ENCODE measurements at places on chromosomes 16 and 17.
A peak's percentile ranks its signal among the peaks of the same experiment; 100 is the strongest.

DNA sequence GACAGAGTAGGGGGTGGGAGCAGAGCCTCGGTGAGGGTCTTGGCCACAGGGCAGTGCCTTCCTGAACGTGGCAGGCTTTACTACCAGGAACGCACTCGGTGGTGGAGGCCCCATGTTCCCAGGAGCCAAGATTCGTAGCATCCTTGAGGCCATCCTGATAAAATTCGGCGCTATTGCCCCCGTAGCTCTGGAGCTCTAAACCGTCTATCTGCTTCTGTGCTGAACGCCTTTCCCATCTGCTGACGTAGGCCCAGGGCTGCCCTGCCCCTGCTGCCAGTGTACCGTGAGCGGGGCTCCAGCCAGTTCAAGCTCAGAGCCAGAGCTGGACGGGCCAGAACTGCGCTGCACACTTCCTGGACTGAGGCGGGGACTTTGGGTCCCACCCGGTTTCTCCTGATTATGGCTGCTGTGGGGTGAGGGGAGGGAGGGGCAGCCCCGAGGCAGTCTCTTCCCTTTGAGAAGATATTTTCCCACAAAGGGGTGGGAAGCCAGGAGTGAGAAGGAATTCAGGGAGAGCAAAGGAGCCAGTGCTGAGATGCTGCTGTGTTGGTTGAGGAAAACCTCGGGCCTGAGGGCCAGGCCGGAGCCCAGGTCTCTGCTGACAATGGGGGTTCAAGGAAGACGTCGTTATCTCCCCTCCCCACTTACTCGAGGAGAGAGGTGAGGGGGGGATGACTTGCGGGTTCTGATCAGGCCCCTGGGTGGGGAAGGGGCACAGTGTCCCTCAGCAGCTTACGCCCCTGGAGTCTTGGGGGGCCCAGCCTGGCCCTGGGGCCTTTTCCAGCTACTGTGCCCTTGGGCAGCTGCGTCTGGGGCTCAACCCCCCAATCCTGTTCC lies 29.4 kb downstream of the OR1D5 start:
- DNase-seq: no peak

- no peak for DNase-seq
Observed at GRCh38 chr17:50916708-50917417, 50.7 kb upstream of the TOB1 start.

- DNase-seq: peak; percentile 62
Observed at GRCh38 chr17:47204722-47205418, 4.3 kb upstream of the MYL4 start.

GRCh38 chr16:576823-577201 lies 7.0 kb downstream of the PIGQ start:
- no peak for DNase-seq

GRCh38 chr17:55219459-55219858 lies 45.3 kb upstream of the HLF start:
- DNase-seq: no peak

DNA sequence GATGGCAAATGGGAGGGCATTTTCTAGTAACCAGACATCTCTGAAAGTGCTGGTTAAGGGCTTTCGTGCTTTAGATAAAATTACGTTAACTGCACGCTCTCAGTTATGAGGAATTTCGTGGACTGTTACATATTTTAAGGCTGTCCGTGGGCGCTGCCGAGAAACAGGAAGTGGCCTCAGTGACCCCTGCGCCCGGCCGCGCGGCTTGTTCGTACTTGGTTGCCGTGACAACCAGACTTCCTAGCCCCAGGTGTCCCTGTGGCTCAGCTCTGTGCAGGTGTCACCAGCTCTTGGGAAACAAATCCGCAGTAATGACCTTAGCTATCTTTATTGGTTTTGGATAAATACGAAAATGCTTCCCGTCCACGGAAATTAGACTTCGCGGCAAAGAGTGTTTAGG lies 52.7 kb downstream of the LMF1 start:
- DNase-seq: no peak

DNA sequence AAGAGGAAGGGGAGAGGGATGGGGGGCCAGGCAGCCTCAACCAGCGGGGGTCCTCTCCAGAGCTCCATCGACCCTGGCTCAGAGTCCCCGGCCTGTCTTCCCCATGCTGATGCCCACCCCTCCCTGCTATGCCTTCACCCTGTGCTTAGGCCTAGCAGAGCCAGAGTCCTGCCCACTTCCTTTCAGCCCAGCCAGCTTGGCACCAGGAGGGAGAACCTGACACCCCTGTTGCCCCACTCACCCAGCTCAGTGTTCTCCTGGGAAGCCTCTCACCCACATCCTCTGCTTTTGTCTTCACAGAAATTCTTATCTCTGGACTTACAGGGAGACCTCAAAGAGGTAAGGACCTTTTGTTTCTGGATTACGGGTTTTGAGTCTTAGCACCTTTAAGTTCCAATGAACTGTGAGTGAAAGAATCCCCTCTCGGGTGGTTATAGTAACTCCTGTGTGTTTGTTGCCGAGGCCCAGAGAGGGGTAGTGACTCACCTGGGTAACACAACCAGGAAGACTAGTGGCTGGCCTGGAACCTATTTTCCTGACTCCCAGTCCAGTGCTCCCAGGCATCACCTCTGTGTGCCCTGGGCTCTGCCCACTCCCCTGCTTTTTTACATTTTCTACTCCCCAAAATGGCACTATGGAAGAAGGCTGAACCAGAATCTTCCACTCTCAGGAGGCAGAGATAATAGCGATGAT lies 53.3 kb downstream of the CES1 start:
- DNase-seq: no peak

- no peak for DNase-seq
Observed at GRCh38 chr17:50917418-50917743, 51.2 kb upstream of the TOB1 start.

- no peak for DNase-seq
Observed at GRCh38 chr17:73690676-73691075, 46.4 kb upstream of the SDK2 start.

- no peak for DNase-seq
Observed at GRCh38 chr16:50384500-50385135, 15.8 kb upstream of the BRD7 start.

GRCh38 chr16:20735490-20735889 lies 6.1 kb downstream of the THUMPD1 start:
- DNase-seq: peak; percentile 3

GRCh38 chr17:77706938-77707337 lies 251.6 kb upstream of the TNRC6C start:
- no peak for DNase-seq

DNA sequence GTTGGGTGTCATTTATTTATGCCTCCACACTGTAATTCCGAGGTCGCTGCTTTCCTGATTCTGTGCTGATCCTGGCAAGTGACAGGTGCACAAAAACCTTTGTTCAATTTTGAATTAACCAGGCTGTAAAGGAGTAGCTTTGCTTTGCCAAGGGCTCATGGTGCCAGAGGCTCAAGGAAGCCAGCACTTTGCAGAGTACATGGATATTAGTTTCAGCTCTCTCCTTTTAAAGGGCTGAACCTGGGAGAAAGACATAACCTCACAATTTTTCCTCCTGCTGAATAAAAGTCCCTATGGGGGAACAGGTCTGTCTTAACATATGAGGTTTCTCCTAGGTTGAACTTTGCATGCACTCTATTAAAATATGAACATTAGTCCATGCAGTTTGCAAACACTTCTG lies 227.6 kb upstream of the WSB1 start:
- DNase-seq: no peak

DNA sequence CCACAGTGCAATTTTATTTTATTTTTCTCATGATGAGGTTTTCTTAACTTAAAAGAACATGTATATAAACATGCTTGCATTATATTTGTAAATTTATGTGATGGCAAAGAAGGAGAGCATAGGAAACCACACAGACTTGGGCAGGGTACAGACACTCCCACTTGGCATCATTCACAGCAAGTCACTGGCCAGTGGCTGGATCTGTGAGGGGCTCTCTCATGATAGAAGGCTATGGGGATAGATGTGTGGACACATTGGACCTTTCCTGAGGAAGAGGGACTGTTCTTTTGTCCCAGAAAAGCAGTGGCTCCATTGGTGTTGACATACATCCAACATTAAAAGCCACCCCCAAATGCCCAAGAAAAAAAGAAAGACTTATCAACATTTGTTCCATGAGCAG lies 12.3 kb upstream of the EFCAB13 start:
- no peak for DNase-seq

- DNase-seq: no peak
Observed at GRCh38 chr17:48198950-48199541, 91.5 kb downstream of the SNX11 start.

DNA sequence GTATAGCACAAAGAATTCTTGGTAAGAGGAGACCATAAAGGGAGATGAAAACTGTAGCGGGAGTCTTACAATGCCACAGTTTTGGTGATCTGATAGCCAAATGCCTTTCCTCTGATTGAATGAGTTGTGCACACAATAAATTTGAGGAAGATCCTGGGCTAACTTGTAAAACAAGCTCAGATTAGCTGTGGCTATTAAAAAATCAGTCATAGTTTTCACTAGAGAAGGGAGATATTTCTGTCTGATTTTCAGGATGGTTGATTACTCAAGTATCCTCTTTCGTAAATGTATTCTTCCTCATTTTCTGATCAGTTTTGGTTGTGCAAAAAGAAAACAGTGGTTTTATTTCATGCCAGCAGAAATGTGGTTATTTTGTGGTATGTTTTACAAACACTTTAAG lies 9.1 kb upstream of the METTL9 start:
- DNase-seq: peak; percentile 18

DNA sequence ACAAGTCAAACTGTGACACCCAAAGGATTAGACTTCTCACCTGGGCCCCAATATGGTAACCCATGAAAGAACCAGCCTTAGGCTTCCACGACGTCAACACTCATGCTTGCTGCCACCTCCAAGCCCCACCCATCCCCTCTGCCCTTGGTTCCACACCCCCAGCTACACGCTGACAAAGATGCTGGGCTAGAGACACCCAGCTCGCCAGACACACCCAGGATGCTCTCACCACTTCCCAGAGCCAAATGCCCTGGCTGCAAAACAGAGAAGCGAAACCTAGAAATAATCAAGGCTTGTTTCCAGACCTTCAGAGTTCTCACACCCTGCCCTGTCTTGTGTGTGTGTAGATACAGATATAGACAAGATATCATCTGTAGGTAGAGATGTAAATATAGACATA lies 26.0 kb upstream of the ADCY9 start:
- DNase-seq: no peak

DNA sequence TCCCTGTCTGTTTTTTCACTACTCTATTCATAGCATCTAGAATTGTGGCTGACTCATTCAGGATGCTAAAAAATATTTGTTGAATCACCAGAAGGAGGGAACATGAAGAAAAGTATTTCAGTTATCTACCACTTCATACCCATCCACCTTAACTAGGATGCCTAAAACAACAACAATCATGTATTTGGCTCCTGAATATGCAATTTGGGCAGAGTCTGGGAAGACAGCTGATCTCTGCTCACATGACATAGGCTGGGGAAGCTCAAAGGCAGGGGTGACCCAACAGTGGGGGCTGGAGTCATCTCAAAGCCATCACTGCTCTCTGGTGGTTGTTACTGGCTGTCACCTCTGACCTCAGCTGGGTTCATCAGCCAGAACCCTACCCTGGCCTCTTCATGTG lies 80.1 kb upstream of the RPL38 start:
- DNase-seq: no peak

- peak; percentile 32 for DNase-seq
Observed at GRCh38 chr16:74623214-74623838, 16.4 kb upstream of the GLG1 start.

- no peak for DNase-seq
Observed at GRCh38 chr16:79535130-79535529, 65.4 kb downstream of the MAF start.

- DNase-seq: no peak
Observed at GRCh38 chr16:87267566-87267965, 49.6 kb downstream of the C16orf95 start.

DNA sequence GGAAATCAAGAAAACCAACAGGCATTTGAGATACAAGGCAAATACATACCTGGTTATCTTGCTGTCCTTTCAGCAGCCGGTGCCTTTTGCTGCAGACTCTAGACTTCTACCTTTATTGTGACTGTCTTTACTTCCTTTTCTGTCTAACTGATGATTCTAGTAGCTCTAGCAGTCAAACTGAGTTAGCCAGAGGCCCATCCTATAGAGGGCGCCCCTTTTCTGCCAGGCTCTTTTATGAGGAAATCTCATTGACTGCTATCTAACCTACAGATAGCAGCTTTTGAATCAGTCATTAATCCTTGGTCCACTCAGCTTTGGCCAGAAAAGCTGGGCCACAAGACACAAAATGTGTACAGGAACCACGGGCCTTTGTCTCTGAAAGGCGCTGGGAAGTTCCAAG lies 87.5 kb upstream of the WSB1 start:
- no peak for DNase-seq

- no peak for DNase-seq
Observed at GRCh38 chr16:56324406-56324805, 100.9 kb downstream of the AMFR start.

DNA sequence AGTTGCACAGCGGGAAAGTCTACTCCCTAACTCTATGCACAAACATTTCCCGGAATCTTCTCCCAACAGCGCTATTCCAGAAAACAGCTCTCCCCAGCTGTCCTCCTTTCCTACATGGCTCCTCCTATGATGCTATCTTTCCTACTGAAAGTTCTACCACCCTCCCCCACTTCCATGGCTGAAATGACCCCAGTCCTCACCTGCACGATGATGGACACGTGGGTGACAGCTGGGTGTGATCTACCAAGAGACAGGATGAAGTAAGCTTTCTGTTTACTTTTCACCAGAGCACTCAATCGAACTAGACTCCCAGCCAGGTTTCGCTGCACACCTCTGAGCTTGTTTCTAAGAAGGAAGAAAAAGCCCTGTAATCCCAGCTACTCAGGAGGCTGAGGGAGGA lies 10.7 kb downstream of the CTC1 start:
- DNase-seq: no peak

GRCh38 chr16:4814542-4815173 lies 12.2 kb upstream of the ROGDI start:
- DNase-seq: no peak

DNA sequence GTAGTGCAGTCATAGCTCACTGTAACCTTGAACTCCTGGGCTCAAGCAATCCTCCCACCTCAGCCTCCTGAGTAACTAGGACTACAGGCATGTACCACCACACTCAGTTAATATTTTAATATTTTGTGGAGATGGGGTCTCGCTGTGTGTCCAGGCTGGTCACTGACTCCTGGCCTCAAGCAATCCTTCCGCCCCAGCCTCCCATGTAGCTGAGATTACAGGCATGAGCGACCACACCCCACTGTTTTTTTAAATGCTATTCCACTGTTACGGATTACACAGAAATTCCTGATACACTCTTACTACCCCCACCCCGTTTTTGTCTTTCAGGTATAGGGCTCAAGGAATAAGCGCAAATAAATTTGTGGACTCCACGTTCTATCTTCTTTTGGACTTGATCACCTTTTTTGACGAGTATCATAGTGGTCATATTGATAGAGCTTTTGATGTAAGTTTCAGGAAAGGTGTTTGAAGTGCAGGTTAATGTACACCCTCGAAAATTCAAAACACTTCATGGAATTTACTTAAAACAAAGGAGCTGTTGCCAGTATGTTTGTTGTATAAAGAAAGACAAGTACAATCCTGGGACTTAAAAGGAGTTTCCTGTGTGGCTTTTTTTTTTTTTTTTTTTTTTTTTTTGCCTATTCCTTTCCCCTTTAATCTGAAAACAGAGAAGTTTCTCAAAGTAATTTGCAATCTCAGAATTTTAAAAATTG lies 26.2 kb upstream of the SLC12A3 start:
- DNase-seq: no peak

Data from HCEC 1CT (cell line).